Fibroblast of the aortic adventitia (primary cell): ENCODE measurements at places on chromosomes 7 and 10. TPM values are rescaled to one million over a fixed set of nuclear protein-coding genes. Genes with fewer than 3 reads are reported as not detected.

The NRAP gene
- total RNA-seq: under 0.01 TPM in 1 of 2 replicates, not detected in the other

The SERPINE1 gene
- 23.1 and 341 TPM in 2 replicates for total RNA-seq

The OR2A42 gene
- total RNA-seq: not detected in 2 replicates

The EPO gene
- total RNA-seq: not detected in 2 replicates

The ANKRD1 gene
- 1.4 and 4.9 TPM in 2 replicates for total RNA-seq

The AASS gene
- total RNA-seq: 20.8 and 53.9 TPM in 2 replicates

The GIMAP2 gene
- total RNA-seq: 0.27 and 0.98 TPM in 2 replicates

The CPN1 gene
- total RNA-seq: not detected in 2 replicates

The KNDC1 gene
- total RNA-seq: under 0.01 and 0.41 TPM in 2 replicates

The ACTR3C gene
- total RNA-seq: 0.54 TPM in 1 of 2 replicates, not detected in the other

The CDK6 gene
- 11.6 and 36.0 TPM in 2 replicates for total RNA-seq

The SMKR1 gene
- total RNA-seq: 0.65 and 0.72 TPM in 2 replicates

The OR13A1 gene
- not detected in 2 replicates for total RNA-seq

The RPP38 gene
- 10.7 and 11.4 TPM in 2 replicates for total RNA-seq

The C7orf57 gene
- 0.09 TPM in 1 of 2 replicates, not detected in the other for total RNA-seq

The FMC1 gene
- 8.4 and 9.6 TPM in 2 replicates for total RNA-seq

The FAM241B gene
- not detected in 2 replicates for total RNA-seq

The GTF2IRD1 gene
- total RNA-seq: 5.9 and 6.4 TPM in 2 replicates

The NEUROG3 gene
- total RNA-seq: not detected in 2 replicates

The DNAH11 gene
- total RNA-seq: 2.7 TPM in 1 of 2 replicates, not detected in the other

The CYP2C18 gene
- total RNA-seq: not detected in 2 replicates

The SLC18A2 gene
- total RNA-seq: under 0.01 TPM in 1 of 2 replicates, not detected in the other

The C10orf53 gene
- not detected in 2 replicates for total RNA-seq

The IGFBP3 gene
- 287 and 1,278 TPM in 2 replicates for total RNA-seq

The CYP2W1 gene
- not detected in 2 replicates for total RNA-seq

The CALHM1 gene
- not detected in 2 replicates for total RNA-seq

The STOX1 gene
- total RNA-seq: 0.09 TPM in 1 of 2 replicates, not detected in the other

The STRIP2 gene
- total RNA-seq: 2.5 and 6.9 TPM in 2 replicates

The CLIP2 gene
- 31.9 and 89.9 TPM in 2 replicates for total RNA-seq

The LBX1 gene
- total RNA-seq: 0.08 TPM in 1 of 2 replicates, not detected in the other

The ANKRD26 gene
- 10.1 and 16.0 TPM in 2 replicates for total RNA-seq

The ADCYAP1R1 gene
- total RNA-seq: not detected in 2 replicates

The RELN gene
- total RNA-seq: 7.5 and 88.7 TPM in 2 replicates

The ZCCHC24 gene
- 38.8 and 56.0 TPM in 2 replicates for total RNA-seq

The DHX32 gene
- total RNA-seq: 20.2 and 31.3 TPM in 2 replicates

The HHEX gene
- 0.49 and 8.6 TPM in 2 replicates for total RNA-seq

The CFAP69 gene
- total RNA-seq: 3.2 and 6.4 TPM in 2 replicates

The ZNF425 gene
- 4.3 and 6.5 TPM in 2 replicates for total RNA-seq

The ELFN1 gene
- total RNA-seq: 1.6 and 3.8 TPM in 2 replicates

The ANKRD7 gene
- 1.4 and 3.9 TPM in 2 replicates for total RNA-seq

The CDH23 gene
- 0.25 and 0.27 TPM in 2 replicates for total RNA-seq

The ASIC3 gene
- total RNA-seq: 0.18 TPM in 1 of 2 replicates, not detected in the other

The POMZP3 gene
- 7.7 and 9.6 TPM in 2 replicates for total RNA-seq

The TACC2 gene
- 9.2 and 15.3 TPM in 2 replicates for total RNA-seq

The HKDC1 gene
- total RNA-seq: 0.09 and 0.16 TPM in 2 replicates

The IGF2BP3 gene
- 2.9 and 116 TPM in 2 replicates for total RNA-seq

The EEPD1 gene
- 5.2 and 5.7 TPM in 2 replicates for total RNA-seq

The CAPZA2 gene
- total RNA-seq: 174 and 246 TPM in 2 replicates

The CALY gene
- not detected in 2 replicates for total RNA-seq

The PGAM2 gene
- total RNA-seq: not detected in 2 replicates

The STN1 gene
- total RNA-seq: 18.4 and 34.9 TPM in 2 replicates

The ITPRID1 gene
- total RNA-seq: not detected in 2 replicates

The BEND7 gene
- total RNA-seq: 2.6 and 3.2 TPM in 2 replicates

The TAS2R4 gene
- total RNA-seq: 2.3 and 4.5 TPM in 2 replicates

The PTER gene
- 20.5 and 20.9 TPM in 2 replicates for total RNA-seq

The SFTPA1 gene
- total RNA-seq: not detected in 2 replicates

The GJD4 gene
- 0.09 TPM in 1 of 2 replicates, not detected in the other for total RNA-seq

The CYP3A7 gene
- total RNA-seq: 0.74 TPM in 1 of 2 replicates, not detected in the other

The KIAA1549 gene
- 0.57 and 3.7 TPM in 2 replicates for total RNA-seq

The NAT16 gene
- not detected in 2 replicates for total RNA-seq
